ENCODE measurements at places on chromosomes 5 and 9. TPM values are rescaled to one million over a fixed set of nuclear protein-coding genes. Genes with fewer than 3 reads are reported as not detected.

DNA sequence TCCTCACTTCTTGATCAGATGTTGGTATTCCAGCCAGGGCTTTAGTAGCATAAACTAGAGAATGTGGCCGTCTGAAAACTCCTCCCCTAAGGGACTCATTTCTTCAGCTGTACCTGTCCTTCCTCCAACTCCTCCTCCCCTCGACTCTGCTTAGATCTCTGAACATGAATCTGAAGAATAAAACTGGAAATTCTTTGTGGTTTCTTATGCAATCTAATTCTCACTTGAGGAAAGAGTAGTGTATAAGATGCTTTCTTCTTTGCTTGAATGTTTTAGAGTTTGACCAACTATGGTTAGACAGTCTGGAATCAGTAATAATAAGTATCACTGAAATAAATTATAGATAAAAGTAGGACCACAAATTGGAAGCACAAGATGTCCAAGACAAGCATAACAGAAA, 128.5 kb downstream of the LRRC70 start:
- H3K36me3 ChIP-seq = no peaks in the 10 kb centered on the region
- H3K4me1 ChIP-seq = no peaks in the 10 kb centered on the region
- no peaks in the 10 kb centered on the region for H3K27me3 ChIP-seq
- no peak for DNase-seq

DNA sequence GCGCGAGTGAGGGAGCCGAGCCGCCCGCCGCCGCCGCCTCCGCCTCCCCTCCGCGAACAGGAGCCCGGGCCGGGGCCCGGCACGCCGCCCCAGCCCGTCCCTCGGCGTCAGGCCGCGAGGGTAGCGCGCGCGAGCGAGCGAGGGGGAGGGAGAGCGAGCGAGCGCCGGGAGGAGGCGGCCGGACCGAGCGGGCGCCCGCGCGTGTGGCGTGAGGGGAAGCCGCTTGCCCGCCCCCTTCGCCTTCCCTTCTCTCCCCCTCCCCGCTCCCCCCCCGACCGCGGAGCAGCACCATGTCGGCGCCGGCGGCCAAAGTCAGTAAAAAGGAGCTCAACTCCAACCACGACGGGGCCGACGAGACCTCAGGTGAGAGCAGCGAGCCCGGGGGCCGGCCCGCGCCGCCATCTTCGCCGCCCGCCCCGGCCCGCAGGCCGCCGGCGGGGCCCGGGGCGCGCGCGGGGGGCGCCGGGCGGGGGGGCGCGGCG, 312 bp downstream of the SET start:
- H3K4me1 ChIP-seq = peaks cover 33% of the 10 kb centered on the region
- H3K27me3 ChIP-seq = no peaks in the 10 kb centered on the region

DNA sequence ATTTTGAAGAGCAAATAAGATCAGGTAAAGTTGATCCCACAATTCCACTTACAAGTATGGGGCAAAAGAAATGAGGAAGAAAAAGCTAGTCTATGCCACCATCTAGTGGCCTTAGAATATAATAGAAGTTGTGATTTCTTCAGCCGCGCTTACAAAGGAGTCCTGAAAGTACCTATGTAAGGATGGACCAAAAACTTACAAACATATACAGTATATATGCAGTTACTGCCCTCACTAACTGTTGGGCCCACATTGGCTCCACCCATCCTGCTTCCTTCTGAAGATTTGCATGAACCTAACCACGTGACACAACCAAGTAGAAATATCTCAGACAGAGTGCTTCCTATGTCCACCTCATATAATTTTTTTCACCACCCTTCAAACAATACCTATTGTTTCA, 11.7 kb upstream of the OR13D1 start:
- DNase-seq = no peak
- H3K27ac ChIP-seq = no peak overlapping the region
- no peaks in the 10 kb centered on the region for H3K4me1 ChIP-seq
- H3K4me3 ChIP-seq = no peak overlapping the region
- H3K27me3 ChIP-seq = no peaks in the 10 kb centered on the region

GRCh38 chr9:90097237-90097636, 492.4 kb downstream of the GADD45G start:
- H3K27me3 ChIP-seq = no peaks in the 10 kb centered on the region
- no peak overlapping the region for H3K27ac ChIP-seq
- no peaks in the 10 kb centered on the region for H3K4me1 ChIP-seq
- H3K36me3 ChIP-seq = no peaks in the 10 kb centered on the region
- H3K4me3 ChIP-seq = no peak overlapping the region

DNA sequence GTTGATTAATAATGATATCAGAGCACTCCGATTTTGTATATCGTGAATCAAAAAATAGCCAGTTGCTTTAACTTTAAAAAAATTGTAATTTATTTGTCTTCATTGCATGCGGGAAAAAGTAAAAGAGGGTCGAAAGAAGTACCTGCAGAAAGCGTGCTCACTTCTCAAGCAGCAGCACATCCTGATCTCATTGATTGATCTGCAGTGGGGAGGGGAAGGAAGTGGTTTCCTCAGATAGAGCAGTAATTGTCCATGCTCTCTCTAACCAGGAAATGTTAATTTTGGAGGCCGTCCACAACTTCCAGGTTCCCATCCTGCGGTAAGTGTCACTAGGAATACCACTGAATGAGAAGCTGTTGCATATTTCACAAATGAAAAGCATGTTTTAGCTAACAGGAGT, 63.2 kb downstream of the SYK start:
- H3K4me3 ChIP-seq = no peak overlapping the region
- H3K36me3 ChIP-seq = no peaks in the 10 kb centered on the region
- no peak for DNase-seq
- no peaks in the 10 kb centered on the region for H3K27me3 ChIP-seq
- H3K27ac ChIP-seq = no peak overlapping the region
- no peaks in the 10 kb centered on the region for H3K4me1 ChIP-seq

GRCh38 chr9:84718476-84718875, 48.9 kb downstream of the NTRK2 start:
- H3K27ac ChIP-seq = no peak overlapping the region
- H3K36me3 ChIP-seq = no peaks in the 10 kb centered on the region
- DNase-seq = no peak
- no peak overlapping the region for H3K4me3 ChIP-seq
- no peaks in the 10 kb centered on the region for H3K27me3 ChIP-seq

DNA sequence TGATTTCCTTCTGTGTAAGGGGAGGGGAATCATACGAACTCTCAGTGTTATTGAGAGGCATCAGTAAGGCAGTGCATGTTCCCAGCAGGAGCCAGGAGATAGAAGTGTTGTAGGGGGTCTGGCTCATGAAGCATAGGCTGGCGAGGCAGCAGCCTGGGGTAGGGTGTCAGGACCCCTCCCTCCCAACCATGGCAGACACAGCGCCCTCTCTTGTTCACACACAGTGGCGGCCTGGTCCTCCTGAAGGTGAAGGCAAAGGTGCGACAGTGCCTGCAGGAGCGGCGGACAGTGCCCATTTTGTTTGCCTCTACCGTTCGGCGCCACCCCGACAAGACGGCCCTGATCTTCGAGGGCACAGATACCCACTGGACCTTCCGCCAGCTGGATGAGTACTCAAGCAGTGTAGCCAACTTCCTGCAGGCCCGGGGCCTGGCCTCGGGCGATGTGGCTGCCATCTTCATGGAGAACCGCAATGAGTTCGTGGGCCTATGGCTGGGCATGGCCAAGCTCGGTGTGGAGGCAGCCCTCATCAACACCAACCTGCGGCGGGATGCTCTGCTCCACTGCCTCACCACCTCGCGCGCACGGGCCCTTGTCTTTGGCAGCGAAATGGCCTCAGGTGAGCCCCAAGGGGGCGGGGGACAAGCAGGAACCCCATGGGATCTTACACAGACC, 4.7 kb downstream of the SLC27A4 start:
- no peak for DNase-seq
- H3K27ac ChIP-seq = no peak overlapping the region
- H3K36me3 ChIP-seq = peaks cover 60% of the 10 kb centered on the region
- no peaks in the 10 kb centered on the region for H3K27me3 ChIP-seq

DNA sequence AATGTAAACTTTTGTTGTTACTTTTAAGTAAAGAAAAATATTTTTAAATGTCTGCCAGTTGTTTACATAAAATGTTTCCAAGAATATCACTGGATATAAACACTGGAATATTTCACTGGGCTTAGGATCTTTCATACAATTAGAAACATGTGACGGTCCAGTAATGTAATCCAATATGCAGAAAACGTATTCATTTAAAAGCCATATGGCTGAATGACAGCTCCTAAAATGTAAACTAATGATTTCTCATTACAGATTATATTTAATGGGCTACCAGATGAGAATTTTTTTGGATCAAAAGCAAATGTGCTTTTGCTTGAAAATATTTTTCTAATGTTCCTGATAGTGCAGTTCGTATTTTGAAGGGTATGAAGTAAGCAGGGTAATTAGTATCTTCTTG, 124.3 kb downstream of the TTC39B start:
- H3K4me3 ChIP-seq = no peak overlapping the region
- no peak for DNase-seq
- no peaks in the 10 kb centered on the region for H3K4me1 ChIP-seq
- H3K27me3 ChIP-seq = no peaks in the 10 kb centered on the region
- H3K27ac ChIP-seq = no peak overlapping the region

- no peaks in the 10 kb centered on the region for H3K4me1 ChIP-seq
- no peak for DNase-seq
- no peak overlapping the region for H3K4me3 ChIP-seq
Observed at GRCh38 chr5:65708145-65708544, 13.8 kb downstream of the SGTB start.

GRCh38 chr9:34545497-34545896, 22.7 kb upstream of the ENHO start:
- H3K36me3 ChIP-seq = no peaks in the 10 kb centered on the region
- no peaks in the 10 kb centered on the region for H3K27me3 ChIP-seq
- peaks cover 14% of the 10 kb centered on the region for H3K4me1 ChIP-seq
- no peak overlapping the region for H3K4me3 ChIP-seq

DNA sequence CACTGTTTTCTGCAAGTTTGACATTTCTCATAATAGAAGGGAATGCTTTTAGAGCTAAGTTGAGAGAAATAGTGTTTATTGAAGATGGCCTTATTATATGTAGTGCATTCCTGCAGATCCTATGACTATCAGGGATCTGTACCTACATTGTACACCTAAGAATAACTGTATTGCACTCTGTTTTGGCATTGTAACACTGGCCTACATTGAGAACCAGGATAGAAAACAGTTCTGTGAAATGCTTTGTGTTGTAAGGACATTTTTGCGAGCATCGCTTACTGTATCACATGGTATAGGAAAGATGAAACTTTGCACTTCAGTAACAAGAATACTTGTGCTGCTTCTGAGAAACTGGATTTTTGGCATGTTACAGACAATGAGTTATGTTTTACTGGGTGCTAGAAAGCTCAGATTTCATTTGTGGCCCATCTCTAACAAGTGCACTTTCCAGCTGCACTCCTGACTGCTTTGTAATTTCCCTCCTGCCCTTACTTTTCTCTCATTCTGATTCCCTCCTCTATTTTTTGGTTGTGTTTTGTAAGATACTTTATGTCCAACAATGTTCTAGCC, 30.6 kb downstream of the C9orf85 start:
- no peaks in the 10 kb centered on the region for H3K4me1 ChIP-seq
- DNase-seq = no peak
- no peaks in the 10 kb centered on the region for H3K36me3 ChIP-seq
- H3K27ac ChIP-seq = no peak overlapping the region

GRCh38 chr9:131712151-131712716, 27.6 kb downstream of the RAPGEF1 start:
- peaks cover 55% of the 10 kb centered on the region for H3K4me1 ChIP-seq
- H3K4me3 ChIP-seq = no peak overlapping the region
- H3K36me3 ChIP-seq = no peaks in the 10 kb centered on the region
- no peaks in the 10 kb centered on the region for H3K27me3 ChIP-seq
- DNase-seq = no peak

- H3K4me1 ChIP-seq = peaks cover 10% of the 10 kb centered on the region
- no peaks in the 10 kb centered on the region for H3K27me3 ChIP-seq
- no peaks in the 10 kb centered on the region for H3K36me3 ChIP-seq
- H3K4me3 ChIP-seq = no peak overlapping the region
- no peak overlapping the region for H3K27ac ChIP-seq
Observed at GRCh38 chr9:130437011-130437789, 7.6 kb upstream of the ASS1 start.

- H3K4me3 ChIP-seq = no peak overlapping the region
- H3K4me1 ChIP-seq = no peaks in the 10 kb centered on the region
- no peak overlapping the region for H3K27ac ChIP-seq
Observed at GRCh38 chr9:25442526-25442925, 235.7 kb downstream of the TUSC1 start.

DNA sequence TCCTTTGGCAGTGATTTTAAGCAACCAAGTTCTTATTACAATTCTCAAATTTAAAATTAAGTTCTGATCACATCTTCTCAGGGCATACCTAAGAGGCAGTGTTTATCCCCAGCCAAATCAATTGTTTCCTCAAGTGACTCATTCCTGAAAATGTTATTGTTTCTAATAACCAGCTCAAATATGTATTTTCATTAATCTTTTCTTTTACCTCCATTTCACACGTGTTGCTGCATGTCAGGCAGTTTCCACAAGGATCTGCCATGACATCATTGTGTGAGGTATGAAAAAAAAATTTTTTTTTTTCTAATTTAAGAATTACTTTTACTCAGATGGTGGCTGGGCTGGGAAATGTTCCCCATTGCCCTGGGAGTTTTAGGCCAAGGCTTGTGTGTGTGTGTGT, 113.0 kb upstream of the NTRK2 start:
- H3K27ac ChIP-seq = no peak overlapping the region
- no peak for DNase-seq
- H3K4me3 ChIP-seq = no peak overlapping the region

GRCh38 chr9:129135476-129135875, 24.3 kb downstream of the PTPA start:
- no peak overlapping the region for H3K27ac ChIP-seq
- DNase-seq = no peak
- peaks cover 17% of the 10 kb centered on the region for H3K36me3 ChIP-seq
- H3K4me1 ChIP-seq = no peaks in the 10 kb centered on the region
- no peak overlapping the region for H3K4me3 ChIP-seq
- no peaks in the 10 kb centered on the region for H3K27me3 ChIP-seq

DNA sequence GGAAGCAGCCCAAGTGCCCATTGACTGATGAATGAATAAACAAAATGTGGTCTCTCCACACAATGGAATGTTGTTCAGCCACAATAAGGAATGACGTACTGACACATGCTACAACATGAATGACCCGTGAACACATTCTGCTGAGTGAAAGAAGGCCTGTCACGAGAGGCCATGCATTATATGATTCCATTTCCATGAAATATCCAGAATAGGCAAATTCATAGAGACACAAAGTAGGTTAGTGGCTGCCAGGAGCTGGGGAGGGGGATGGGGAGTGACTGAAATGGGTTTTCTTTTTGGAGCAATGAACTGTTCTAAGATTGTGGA, 41.4 kb downstream of the BICD2 start:
- H3K4me1 ChIP-seq = peaks cover 11% of the 10 kb centered on the region
- H3K27me3 ChIP-seq = no peaks in the 10 kb centered on the region
- peaks cover 69% of the 10 kb centered on the region for H3K36me3 ChIP-seq

The MEIKIN gene
- not detected for total RNA-seq

The LMNB1 gene
- total RNA-seq = 14.8 TPM

The ARSI gene
- total RNA-seq = 1.4 TPM

The TNFSF15 gene
- total RNA-seq = 2.3 TPM

The CTXN3 gene
- total RNA-seq = not detected

The F12 gene
- 0.36 TPM for total RNA-seq

The LEAP2 gene
- 1.4 TPM for total RNA-seq

The ZNF883 gene
- total RNA-seq = 0.54 TPM

Measured in sigmoid colon (tissue), 7 donors.